Urinary bladder (tissue), 4 donors: ENCODE measurements at places on chromosomes 6 and 20. TPM values are rescaled to one million over a fixed set of nuclear protein-coding genes. Genes with fewer than 3 reads are reported as not detected.

The ENTPD6 gene
- 19.2 TPM for total RNA-seq

The PTK7 gene
- total RNA-seq = 89.6 TPM

The MUCL3 gene
- total RNA-seq = not detected

The MYB gene
- total RNA-seq = 2.1 TPM

The RAD21L1 gene
- total RNA-seq = not detected

The PRPH2 gene
- total RNA-seq = 5.1 TPM
